Right atrium auricular region (tissue), 2 donors: ENCODE measurements at places on chromosomes 5 and 9. TPM values are rescaled to one million over a fixed set of nuclear protein-coding genes. Genes with fewer than 3 reads are reported as not detected.
A peak's percentile ranks its signal among the peaks of the same experiment; 100 is the strongest.

KIAA1958 gene
- total RNA-seq = 1.9 TPM

DNA sequence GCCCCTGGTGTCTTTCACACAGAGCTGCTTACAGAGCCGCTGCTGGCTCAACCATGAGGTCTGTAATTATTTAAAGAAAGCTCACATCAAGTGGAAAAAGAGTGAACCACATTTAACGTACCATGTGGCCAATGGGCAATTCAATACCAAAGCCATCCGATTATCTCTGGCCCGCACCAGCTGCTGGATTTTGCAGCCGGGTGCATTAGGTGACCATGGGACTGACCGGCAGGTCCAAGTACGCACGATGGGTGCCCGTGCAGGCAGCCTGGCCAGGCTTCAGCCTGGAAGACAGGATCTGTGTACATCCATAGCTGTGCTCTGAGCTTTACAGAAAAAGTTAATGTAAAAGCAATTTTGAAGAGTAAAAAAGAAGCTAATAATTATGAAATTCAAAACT lies 20.5 kb downstream of the PPARGC1B start:
- no peaks in the 10 kb centered on the region for H3K27me3 ChIP-seq
- H3K4me3 ChIP-seq = no peak overlapping the region
- no peaks in the 10 kb centered on the region for H3K36me3 ChIP-seq
- H3K4me1 ChIP-seq = peaks cover 22% of the 10 kb centered on the region
- DNase-seq = no peak

- H3K27me3 ChIP-seq = no peaks in the 10 kb centered on the region
- no peaks in the 10 kb centered on the region for H3K4me1 ChIP-seq
- no peak for DNase-seq
- H3K36me3 ChIP-seq = no peaks in the 10 kb centered on the region
- H3K27ac ChIP-seq = no peak overlapping the region
- no peak overlapping the region for H3K4me3 ChIP-seq
These were observed 627.0 kb downstream of the RAB3C start for GRCh38 chr5:59209758-59210359.

- no peaks in the 10 kb centered on the region for H3K27me3 ChIP-seq
- no peaks in the 10 kb centered on the region for H3K4me1 ChIP-seq
- no peak overlapping the region for H3K27ac ChIP-seq
- DNase-seq = no peak
- no peak overlapping the region for H3K4me3 ChIP-seq
- no peaks in the 10 kb centered on the region for H3K36me3 ChIP-seq
These were observed 19.3 kb downstream of the SLC6A7 start for GRCh38 chr5:150209099-150209635.

- H3K4me3 ChIP-seq = no peak overlapping the region
- H3K4me1 ChIP-seq = peaks cover 21% of the 10 kb centered on the region
- no peak for DNase-seq
These were observed 25.3 kb downstream of the RAPGEF6 start for GRCh38 chr5:131609774-131610173.

- no peaks in the 10 kb centered on the region for H3K27me3 ChIP-seq
- H3K27ac ChIP-seq = peak overlapping the region; percentile 72
- no peaks in the 10 kb centered on the region for H3K36me3 ChIP-seq
- DNase-seq = no peak
- H3K4me3 ChIP-seq = peak overlapping the region; percentile 50
- H3K4me1 ChIP-seq = no peaks in the 10 kb centered on the region
These were observed 18.9 kb upstream of the EGFL7 start for GRCh38 chr9:136643596-136644342.

COL23A1 gene
- 5.7 TPM for total RNA-seq

DNA sequence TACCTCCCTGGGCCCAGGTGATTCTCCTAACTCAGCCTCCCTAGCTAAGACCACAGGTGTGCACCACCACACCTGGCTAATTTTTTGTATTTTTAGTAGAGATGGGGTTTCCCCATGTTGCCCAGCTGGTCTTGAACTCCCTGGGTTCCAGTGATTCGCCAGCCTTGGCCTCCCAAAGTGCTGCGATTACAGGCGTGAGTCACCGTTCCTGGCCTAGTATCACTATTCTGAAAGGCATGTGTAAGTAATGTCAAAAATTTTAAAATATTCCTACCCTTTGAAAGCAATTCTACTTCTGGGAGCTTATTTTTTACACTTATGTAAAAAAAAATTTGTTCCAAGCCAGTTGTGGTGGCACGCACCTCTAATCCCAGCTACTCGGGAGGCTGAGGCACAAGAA lies 27.1 kb upstream of the TLE1 start:
- no peak overlapping the region for H3K4me3 ChIP-seq
- no peak overlapping the region for H3K27ac ChIP-seq
- DNase-seq = peak; percentile 26
- H3K27me3 ChIP-seq = no peaks in the 10 kb centered on the region
- no peaks in the 10 kb centered on the region for H3K36me3 ChIP-seq

DNA sequence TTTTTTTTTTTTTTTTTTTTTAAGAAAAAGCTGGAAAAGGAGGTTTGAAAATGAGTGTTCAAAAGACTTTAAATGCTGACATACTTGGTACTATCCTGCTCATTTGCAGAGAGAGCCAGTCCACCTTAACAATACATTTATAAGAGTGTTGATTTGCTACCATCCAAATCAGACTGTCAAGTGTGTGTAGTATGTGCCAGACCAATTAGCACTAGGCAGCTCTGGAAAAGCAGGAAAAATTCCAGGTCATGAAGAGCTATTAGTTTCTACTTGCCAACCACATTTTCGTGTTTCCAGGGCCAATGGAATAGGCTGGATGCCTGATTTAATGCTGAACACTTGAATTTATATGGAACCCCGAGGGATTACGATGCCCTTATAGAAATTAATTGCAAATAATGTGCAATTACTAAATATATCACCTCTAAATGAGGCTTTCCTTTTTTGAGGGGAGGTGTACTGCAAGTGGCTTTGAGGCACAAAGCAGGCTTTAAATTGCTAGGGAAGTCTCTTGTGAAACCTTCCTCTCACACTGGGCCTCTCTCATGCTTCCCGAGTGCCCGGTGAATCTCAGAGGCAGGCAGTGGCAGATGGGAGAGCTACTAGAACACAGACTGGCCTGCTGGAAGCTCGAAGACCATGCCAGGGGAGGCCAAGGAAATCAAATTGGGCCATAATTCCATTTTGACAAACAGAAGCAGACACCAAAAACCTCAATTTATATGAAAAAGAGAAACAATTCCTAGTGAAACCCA lies 178.7 kb downstream of the PPP2R2B start:
- no peaks in the 10 kb centered on the region for H3K36me3 ChIP-seq

SLC6A3 gene
- not detected for total RNA-seq

SPATA31E1 gene
- not detected for total RNA-seq

- DNase-seq = no peak
- no peaks in the 10 kb centered on the region for H3K27me3 ChIP-seq
- no peaks in the 10 kb centered on the region for H3K4me1 ChIP-seq
- H3K36me3 ChIP-seq = no peaks in the 10 kb centered on the region
These were observed 214.1 kb upstream of the VLDLR start for GRCh38 chr9:2407450-2407849.

DNA sequence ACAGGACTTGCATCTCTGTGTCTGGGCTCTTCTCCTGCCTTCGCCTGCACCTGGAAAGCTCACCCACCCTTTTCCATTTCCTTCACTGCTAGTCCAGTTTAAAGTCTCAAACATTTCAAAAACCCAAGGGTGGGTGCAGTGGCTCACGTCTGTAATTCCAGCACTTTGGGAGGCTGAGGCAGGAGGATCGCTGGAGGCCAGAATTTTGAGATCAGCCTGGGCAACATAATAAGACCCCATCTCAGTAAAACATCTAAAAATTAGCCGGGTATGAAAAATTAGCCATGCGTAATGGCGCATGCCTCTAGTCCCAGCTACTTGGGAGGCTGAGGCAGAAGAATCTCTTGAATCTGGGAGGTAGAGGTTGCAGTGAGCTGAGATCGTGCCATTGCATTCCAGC lies 139.9 kb upstream of the RETREG1 start:
- no peak for DNase-seq
- no peaks in the 10 kb centered on the region for H3K36me3 ChIP-seq
- H3K27me3 ChIP-seq = no peaks in the 10 kb centered on the region
- H3K4me1 ChIP-seq = no peaks in the 10 kb centered on the region
- no peak overlapping the region for H3K27ac ChIP-seq

DNA sequence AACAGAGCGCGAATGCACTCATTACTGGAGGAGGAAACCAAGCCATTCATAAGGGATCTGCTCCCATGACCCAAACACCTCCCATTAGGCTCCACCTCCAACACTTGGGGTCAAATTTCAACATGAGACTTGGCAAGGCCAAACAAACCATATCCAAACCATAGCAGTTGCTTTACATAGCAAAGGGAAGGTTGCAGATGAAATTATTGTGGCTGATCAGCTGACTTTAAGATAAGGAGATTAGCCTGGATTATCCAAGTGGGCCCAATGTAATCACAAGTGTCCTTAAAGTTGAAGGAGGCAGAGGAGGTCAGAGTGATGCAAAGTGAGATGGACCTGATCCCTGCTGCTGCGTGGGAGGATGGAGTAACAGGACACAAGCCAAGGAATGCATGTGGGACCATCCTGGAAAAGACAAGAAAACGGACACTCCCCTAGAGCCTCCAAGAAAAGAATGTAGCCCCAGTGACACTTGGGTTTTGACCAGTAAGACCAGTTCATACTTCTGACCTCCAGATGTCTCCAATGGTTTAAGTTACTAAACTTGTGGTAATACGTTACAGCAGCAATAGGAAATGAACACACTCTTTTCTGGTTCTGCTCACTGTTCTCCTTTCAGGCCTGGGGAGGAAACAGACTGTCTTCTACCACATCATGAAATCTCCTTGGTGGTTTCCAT lies 167.3 kb downstream of the GNAQ start:
- no peaks in the 10 kb centered on the region for H3K27me3 ChIP-seq
- no peak overlapping the region for H3K27ac ChIP-seq
- no peaks in the 10 kb centered on the region for H3K4me1 ChIP-seq
- no peak overlapping the region for H3K4me3 ChIP-seq
- DNase-seq = no peak

DNA sequence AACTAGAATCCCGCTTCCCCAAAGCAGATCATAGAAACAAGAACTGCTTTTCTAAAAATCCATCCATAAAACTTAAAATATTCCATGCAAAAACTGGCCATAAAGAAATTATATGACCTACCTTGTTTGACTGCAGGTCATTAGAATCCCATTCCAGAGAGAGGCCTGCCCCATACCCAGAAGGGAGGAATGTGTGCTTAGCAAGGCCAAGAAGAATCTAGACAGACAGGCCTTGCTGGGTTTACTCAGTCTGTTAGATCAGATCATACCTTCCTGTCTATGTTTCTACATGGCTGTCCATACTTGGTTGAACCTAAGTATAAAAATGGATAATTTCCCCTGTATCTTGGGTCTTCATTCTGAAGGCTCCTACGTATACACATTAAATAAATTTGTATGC lies 358.8 kb upstream of the TRPC7 start:
- no peaks in the 10 kb centered on the region for H3K27me3 ChIP-seq
- no peak for DNase-seq
- H3K36me3 ChIP-seq = no peaks in the 10 kb centered on the region

MSX2 gene
- total RNA-seq = 2.6 TPM

INIP gene
- total RNA-seq = 12.6 TPM

DNA sequence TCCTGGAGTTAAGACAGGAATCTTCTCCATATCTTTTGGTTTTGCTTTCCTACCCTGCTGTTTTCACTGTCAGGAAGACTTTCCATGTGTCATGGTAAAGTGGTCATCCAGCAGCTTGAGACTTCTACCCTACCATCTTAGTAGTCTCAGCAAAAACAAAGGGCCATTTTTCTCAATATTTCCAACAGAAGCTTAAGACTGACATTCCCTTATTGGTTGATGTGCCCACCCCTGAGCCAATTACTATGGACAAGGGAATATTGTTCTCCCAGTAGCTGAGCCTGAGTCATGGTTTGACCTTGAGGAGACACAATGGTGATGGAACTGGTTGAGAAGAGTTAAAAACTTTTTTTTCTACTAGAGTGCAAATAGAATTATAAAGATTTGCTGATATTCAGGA lies 105.6 kb downstream of the CSNK1G3 start:
- no peaks in the 10 kb centered on the region for H3K4me1 ChIP-seq
- H3K4me3 ChIP-seq = no peak overlapping the region
- no peak for DNase-seq
- no peak overlapping the region for H3K27ac ChIP-seq
- H3K36me3 ChIP-seq = peaks cover 7% of the 10 kb centered on the region
- H3K27me3 ChIP-seq = no peaks in the 10 kb centered on the region

- no peaks in the 10 kb centered on the region for H3K4me1 ChIP-seq
- H3K27ac ChIP-seq = no peak overlapping the region
- no peaks in the 10 kb centered on the region for H3K36me3 ChIP-seq
- no peaks in the 10 kb centered on the region for H3K27me3 ChIP-seq
- no peak overlapping the region for H3K4me3 ChIP-seq
These were observed 185.4 kb downstream of the SH3GL2 start for GRCh38 chr9:17764306-17764705.

- no peaks in the 10 kb centered on the region for H3K4me1 ChIP-seq
- no peak for DNase-seq
- no peaks in the 10 kb centered on the region for H3K27me3 ChIP-seq
- no peaks in the 10 kb centered on the region for H3K36me3 ChIP-seq
- H3K27ac ChIP-seq = no peak overlapping the region
These were observed 112.0 kb upstream of the SELENOP start for GRCh38 chr5:42923710-42924109.

SPATA31D4 gene
- not detected for total RNA-seq

- H3K4me1 ChIP-seq = no peaks in the 10 kb centered on the region
- H3K4me3 ChIP-seq = no peak overlapping the region
- H3K27me3 ChIP-seq = no peaks in the 10 kb centered on the region
- no peaks in the 10 kb centered on the region for H3K36me3 ChIP-seq
- H3K27ac ChIP-seq = peak overlapping the region; percentile 41
These were observed 95.7 kb downstream of the TTC39B start for GRCh38 chr9:15211160-15211814.

DNA sequence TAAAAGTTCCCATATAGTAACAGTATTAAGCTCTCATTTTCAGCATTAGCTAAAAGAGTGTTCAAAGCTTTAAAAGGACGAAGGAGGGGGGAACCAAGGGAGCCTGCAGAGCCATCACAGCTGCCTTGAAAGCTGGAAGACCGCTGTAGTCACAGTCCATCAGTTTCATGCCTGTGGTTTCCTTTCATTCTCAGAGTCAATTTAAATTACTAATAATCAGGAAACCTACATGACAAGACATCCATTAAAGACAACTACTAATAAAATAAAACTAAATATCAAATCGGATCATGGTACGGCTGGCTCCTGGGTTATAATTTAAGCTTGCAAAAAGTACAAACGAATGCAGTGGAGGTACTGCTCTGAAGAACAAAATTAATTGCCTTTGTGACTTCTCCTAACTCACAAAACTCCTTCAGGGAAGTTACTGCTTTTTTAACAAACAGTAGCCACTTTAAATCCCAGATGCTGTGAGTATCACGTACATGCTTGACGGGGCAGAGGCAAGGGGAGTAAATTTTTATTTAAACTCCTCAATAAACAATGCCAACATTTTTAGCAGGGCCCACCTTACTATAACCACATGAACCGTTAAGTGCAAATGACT lies 213.5 kb downstream of the DENND1A start:
- H3K36me3 ChIP-seq = no peaks in the 10 kb centered on the region
- H3K27me3 ChIP-seq = no peaks in the 10 kb centered on the region
- DNase-seq = no peak

ISL1 gene
- total RNA-seq = not detected

SLC25A2 gene
- not detected for total RNA-seq

BRINP1 gene
- 0.78 TPM for total RNA-seq
